Cortex of kidney (tissue), 1 donor: ENCODE measurements at places on chromosomes 3 and 15.

- DNase-seq, result no peak
Observed at GRCh38 chr3:178454726-178455125, 81.5 kb upstream of the KCNMB2 start.

DNA sequence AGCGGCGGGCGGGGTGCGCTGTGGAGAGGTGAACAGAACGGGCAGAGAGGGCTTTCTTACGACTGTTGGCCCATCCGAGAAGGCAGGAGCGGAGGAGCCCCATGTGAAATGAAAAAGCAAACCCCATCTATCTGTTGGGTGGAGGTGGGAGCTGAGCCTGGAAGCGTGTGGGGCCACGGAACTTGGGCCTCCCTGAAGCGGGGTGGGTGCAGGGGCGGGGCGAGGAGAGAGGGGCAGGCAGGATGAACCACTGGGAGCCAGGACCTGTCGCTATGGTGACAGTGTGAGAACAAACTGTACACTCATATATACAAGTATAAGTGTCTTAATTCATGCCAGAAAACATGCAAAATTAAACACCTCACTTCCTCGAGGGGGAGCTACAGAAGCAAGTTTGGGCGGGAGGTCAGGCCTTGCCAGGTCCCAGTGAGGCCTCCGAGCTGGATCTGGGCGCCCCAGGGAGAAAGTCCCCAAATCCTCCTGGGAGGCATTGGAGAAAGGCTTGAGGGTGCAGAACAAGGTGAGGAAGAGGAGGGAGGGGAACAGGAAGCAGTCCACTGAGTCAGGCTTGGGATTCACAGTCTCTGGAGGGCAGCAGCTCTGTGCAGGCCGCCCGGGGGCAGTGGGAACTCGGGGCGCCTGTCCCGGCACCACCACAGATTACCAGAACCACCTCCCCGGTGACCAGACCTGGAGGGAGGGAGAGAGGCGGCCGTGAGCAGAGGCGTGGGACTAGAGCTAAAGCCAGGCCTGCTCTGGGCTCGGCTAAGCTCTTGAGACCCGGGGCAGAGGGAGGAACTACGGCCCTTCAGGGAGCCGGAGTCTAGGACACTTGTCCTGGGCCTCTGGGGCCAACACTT is 34.8 kb downstream of the RBPMS2 start:
- DNase-seq, result no peak

- no peak for DNase-seq
Observed at GRCh38 chr3:51221959-51222358, 163.1 kb upstream of the MANF start.

DNA sequence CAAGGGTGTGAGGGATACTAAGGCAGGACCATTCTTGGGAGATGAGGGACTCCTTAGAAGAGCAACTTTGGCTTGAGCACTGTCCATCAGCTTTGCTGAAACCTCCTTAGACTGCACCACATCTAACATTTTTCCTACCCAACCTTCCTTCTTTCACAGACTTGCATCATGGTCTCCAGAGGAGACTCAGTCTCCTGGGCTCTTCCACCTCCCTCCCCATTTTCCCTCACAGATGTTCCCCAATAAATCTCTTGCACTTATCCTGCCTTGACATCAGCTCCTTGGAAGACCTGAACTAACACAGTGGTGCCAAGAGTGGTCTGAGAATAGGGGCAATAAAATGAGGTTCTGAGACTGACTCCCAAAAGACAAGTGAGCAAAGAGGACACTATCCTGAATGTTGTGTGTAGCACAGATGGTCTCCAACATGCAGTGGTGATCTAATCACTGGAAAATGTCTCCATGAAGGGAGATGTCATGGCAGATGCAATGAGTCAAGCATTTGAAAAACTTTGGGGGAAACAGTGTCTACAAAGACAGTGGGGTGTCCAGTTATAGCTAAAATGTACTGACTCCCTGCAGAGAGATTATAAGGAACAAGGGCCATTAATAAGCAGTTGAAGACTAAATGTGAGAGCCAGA is 26.0 kb upstream of the BOC start:
- DNase-seq, result no peak

DNA sequence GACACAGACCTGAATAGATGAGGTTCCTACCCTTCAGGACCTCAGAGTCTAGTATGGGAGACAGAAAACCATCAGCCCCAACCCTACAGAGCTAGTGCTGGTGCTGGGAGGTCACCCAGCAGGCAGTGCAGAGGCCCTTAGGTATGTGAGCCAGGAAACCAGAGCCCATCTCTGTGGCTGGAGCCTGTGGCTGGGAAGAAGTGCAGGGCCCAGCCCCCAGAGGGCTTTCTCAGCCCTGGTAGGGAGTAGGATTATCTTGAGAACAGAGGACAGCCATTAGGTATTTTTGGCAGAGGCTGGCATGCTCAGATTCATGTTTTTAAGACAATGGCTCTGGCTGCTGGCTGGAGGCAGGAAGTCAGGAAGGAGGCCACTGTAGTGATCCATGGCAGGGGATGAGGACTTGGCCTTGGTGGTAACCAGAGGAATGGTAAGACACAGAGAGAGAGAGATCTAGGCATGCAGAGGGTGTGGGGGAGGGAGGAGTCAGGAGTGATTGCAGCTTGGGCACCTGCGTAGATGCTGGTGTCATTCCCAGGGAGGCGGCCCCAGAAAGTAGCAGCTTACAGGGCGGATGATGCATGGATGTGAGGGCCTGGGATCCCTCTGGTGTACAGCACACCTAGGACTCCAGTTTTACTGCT is 220.9 kb upstream of the EIF1B start:
- DNase-seq, result no peak

DNA sequence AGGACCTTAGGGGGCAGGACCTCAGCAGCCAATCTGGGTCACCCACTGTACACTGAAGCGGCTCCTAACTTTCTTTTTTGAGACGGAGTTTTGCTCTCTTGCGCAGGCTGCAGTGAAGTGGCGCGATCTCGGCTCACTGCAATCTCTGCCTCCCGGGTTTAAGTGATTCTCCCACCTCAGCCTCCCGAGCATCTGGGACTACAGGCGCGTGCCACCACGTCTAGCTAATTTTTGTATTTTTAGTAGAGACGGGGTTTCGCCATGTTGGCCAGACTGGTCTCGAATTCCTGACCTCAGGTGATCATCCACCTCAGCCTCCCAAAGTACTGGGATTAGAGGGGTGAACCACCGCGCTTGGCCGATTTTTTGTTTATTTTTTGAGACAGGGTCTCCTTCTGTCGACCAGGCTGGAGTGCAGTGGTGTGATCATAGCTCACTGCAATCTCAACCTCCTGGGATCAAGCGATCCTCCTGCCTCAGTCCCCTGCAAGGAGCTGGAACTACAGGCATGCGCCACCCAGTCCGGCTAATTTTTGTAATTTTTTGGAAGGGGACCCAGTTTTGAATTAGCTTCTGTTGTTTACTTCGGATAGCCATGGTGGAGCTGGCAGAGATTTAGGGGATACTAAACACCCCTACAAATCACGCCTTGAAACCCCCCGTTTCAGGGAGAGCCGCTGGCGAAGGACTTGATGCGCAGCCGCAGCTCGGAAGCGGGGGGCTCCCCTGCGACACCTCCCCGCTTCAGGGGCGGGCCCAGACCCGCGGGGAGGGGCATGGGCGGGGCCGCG is 1.5 kb upstream of the CLK3 start:
- DNase-seq, result no peak

DNA sequence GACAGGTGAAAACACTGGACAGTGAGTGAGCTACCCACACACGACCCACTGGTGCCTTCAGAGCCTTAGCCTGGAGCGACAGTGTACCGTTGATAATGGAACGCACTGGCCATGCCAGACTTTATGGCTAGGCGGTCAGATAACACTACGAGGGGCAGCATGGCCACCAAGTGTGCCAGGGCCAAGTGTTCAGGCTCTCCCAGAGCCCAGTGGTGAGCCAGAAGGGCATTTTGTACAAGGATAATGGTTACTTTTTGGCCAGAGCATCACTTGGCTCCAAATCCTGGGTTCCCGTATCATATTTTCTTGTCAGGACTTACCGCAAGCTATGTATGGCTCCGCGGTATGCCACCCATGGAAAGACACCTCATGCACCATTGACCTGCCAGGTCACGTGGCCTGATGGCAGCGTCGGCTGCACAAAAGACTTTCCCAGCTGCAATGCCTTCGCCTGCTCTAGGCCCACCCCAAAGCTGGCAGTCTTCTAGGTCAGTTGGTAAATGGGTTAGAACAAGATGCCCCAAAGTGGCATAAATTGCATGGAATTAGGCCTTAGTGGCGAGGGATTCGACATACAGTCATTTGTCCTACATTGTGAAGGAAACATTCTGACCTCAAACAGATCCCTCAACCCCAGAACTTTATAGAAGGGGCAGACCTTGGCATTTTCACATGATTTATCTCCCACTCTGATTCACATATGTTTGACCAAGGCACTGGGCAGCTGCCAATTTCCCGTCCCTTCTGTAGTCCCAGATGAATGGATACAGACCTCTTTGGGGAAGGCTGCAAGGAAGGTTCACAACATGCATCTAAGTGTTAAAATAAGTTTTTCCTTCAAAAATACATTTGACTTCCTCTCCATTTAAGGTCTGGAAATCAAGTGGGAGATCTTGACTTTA is 12.2 kb upstream of the SLC28A1 start:
- no peak for DNase-seq

DNA sequence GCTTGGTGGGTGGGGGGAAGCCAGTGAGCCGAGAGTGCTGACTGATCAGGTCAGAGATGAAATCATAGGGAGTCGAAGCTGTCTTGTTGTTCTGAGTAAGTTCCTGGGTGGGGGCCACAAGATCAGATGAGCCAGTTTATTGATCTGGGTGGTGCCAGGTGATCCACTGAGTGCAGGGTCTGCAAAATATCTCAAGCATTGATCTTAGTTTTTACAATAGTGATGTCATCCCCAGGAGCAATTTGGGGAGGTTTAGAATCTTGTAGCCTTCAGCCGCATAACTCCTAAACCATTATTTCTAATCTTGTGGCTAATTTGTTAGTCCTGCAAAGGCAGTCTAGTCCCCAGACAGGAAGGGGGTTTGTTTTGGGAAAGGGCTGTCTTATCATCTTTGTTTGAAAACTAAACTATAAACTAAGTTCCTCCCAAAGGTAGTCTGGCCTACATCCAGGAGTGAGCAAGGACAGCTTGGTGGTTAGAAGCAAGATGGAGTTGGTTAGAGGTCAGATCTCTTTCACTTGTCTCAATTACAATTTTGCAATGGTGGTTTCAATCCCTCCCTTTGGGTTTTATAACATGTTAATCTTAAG is 18.7 kb upstream of the MTMR14 start:
- no peak for DNase-seq

- DNase-seq, result no peak
Observed at GRCh38 chr15:45102226-45102625, 11.7 kb downstream of the DUOX2 start.

- DNase-seq, result no peak
Observed at GRCh38 chr15:40238532-40239403, at the start of gene PAK6. PAK6 (plus strand) TSS chr15:40239063; CDS start chr15:40264786, 25,723 bp downstream.

DNA sequence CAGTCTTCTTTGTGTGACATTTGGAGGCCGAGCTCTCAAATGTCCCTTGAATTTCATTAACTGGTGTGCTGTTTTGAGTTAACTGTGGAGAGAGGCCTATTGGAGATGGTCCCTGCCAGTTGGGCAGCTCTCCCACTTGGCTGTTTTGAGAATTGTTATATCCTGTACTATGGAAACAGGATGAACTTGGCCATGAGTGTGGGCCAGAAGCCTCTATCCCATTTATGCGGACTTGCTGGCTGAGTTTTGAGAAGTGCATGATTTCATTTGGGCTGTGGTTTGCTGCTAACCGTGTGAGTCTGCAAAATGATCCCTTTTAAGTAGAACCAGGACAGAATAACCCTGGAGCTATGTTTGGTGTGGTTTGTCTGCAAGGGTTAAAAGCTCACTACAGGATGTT is 366.0 kb downstream of the PTPRG start:
- no peak for DNase-seq

DNA sequence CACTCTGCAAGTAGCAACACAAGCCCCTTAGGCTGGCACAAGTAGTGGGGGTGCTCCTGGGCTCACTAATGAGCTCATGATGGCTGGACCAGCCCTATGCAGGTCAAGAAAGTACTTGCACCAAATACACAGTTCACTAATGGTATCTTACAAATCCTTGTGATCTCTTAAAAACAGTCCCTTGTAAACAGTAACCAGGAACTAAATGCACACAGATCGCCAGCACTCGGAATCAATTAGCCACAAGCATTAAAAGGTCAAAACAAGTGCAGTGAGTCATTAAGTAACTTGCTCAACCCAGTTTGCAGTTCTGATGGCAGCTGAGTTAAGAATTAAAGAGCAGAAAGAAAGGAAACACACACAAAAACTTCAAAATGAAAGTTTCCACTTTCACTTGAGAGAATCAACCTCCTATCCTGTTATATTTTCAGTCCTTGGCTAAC is 43.2 kb downstream of the ARHGEF3 start:
- no peak for DNase-seq

DNA sequence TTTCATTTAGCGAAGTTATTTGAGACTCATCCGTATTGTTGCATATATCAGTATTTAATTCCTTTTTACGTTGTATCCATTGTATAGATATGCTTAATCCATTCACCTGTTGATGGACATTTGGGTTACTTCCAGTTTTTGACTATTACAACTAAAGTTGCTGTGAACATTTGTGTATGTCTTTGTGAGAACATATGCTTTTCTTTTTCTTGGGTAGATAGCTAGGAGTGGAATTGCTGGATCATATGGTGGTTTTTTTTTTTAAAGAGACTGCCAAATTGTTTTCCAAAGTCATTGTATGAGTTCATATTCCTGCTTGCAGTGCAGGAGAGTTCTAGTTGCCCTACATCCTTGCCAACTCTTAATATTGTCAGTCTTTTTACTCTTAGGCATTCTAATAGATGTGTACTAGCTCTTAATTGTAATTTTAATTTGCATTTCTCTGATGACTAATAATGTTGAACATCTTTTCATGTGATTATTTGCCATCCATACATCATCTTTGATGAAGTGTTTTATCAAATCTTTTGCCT is 37.3 kb downstream of the NR2C2 start:
- no peak for DNase-seq

GRCh38 chr3:61858054-61858453 is 296.7 kb downstream of the PTPRG start:
- no peak for DNase-seq

DNA sequence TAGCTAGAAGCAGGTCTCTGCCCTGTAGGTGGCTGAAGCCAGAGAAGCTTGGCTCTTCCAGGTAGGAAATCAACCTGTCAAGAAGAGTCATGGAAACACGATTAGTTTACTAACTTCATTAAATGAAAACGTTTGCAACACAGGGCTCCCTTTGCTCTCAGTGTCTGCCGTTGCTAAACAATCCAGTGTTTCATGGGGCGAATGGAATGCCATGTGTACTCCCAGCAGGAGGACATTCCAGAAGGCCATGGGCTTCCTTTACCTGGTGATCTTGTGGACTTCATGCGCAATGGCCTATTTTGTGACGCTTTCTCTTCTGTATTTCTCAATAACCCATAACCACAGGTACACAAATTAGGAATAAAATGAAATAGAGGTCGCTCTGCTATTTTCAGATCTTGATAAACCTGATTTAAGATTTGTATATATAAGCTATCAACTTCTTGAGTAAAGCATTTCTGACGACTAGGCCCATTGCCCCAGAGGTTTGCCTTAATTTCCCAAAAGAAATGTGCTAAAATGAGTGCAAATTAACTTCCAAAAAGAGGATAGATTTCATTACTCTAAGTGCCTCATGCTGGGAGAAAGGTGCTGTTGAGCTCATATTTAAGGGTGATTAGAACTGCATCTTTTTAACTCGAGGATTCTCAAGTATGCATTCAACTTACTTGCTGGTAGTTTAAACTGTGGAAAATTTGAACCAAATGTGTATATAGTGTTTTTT is 171.0 kb downstream of the EPHA3 start:
- DNase-seq, result no peak

GRCh38 chr15:27784107-27784506 is 315.0 kb downstream of the OCA2 start:
- DNase-seq, result no peak
